Natural killer cell treated with Interleukin-12 subunit alpha and Interleukin-12 subunit beta and Interleukin-15 and Interleukin-18, amount 100 ng/mL, for 72 hours (primary cell): ENCODE measurements at places on chromosomes 5 and 9.

- no peak overlapping the region for H3K4me3 ChIP-seq
- DNase-seq = no peak
- H3K4me1 ChIP-seq = no peaks in the 10 kb centered on the region
- peaks cover 5% of the 10 kb centered on the region for H3K27me3 ChIP-seq
Measured at GRCh38 chr9:125399165-125399564, 137.5 kb downstream of the GAPVD1 start.

DNA sequence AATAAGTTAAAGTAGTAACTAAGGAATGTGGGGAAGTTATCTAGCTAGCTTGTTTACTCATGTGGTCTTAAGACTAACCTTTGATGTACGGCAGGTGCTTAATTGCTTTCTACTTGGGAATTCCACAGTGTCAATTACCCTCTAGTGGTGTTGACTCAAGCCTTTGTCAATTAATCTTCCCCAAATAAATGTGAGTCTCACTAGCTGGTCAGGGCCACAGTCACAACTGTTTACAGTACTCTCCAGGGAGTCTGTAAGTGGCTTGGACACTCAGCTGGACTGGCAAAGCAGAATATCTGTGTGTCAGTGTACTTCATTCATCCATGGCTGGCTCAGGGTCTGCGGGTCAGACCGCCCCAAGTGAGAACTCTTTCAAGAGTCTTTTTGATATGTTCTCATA, 30.8 kb downstream of the SMIM3 start:
- DNase-seq = no peak
- no peak overlapping the region for H3K4me3 ChIP-seq
- H3K36me3 ChIP-seq = peaks cover 1% of the 10 kb centered on the region
- peaks cover 2% of the 10 kb centered on the region for H3K27me3 ChIP-seq
- H3K4me1 ChIP-seq = no peaks in the 10 kb centered on the region
- H3K27ac ChIP-seq = no peak overlapping the region

GRCh38 chr9:88072831-88073375, 65.4 kb downstream of the SPATA31C2 start:
- H3K27ac ChIP-seq = no peak overlapping the region
- H3K4me3 ChIP-seq = no peak overlapping the region
- DNase-seq = no peak
- peaks cover 54% of the 10 kb centered on the region for H3K27me3 ChIP-seq
- peaks cover 14% of the 10 kb centered on the region for H3K4me1 ChIP-seq

- H3K27ac ChIP-seq = no peak overlapping the region
- no peak overlapping the region for H3K4me3 ChIP-seq
- no peak for DNase-seq
- no peaks in the 10 kb centered on the region for H3K27me3 ChIP-seq
- H3K36me3 ChIP-seq = no peaks in the 10 kb centered on the region
Measured at GRCh38 chr9:78746010-78746409, 449.1 kb downstream of the PSAT1 start.

DNA sequence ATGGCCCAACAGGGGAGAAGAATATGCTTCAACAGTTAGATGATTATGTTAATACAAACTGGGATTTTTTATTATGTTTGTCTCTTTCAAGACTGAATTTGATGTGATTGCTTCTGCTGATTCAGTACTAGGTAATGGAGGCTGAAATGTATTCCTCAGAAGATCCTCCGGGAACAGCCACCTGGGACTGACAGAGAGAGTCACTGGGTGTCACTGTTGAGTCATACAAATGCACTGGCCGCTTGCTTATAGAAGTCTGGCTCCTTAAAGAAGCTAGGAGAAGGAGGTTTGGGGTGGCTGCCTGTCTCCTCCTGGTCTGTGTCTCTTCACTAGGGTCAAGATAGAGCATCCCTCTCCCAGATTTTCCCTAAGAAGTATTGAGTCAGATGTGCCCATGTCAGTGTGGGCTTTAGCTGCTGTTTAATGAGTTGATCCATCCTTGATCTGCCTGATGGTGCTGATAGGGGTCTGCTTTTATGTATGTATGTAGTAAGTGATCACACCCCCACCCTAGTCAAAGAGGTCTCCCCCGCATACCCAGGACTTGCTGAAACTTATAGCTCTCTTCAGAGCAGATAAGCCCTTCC, 773.4 kb downstream of the BRINP1 start:
- no peak for DNase-seq
- no peak overlapping the region for H3K4me3 ChIP-seq
- H3K27me3 ChIP-seq = no peaks in the 10 kb centered on the region
- H3K4me1 ChIP-seq = no peaks in the 10 kb centered on the region
- H3K36me3 ChIP-seq = no peaks in the 10 kb centered on the region

DNA sequence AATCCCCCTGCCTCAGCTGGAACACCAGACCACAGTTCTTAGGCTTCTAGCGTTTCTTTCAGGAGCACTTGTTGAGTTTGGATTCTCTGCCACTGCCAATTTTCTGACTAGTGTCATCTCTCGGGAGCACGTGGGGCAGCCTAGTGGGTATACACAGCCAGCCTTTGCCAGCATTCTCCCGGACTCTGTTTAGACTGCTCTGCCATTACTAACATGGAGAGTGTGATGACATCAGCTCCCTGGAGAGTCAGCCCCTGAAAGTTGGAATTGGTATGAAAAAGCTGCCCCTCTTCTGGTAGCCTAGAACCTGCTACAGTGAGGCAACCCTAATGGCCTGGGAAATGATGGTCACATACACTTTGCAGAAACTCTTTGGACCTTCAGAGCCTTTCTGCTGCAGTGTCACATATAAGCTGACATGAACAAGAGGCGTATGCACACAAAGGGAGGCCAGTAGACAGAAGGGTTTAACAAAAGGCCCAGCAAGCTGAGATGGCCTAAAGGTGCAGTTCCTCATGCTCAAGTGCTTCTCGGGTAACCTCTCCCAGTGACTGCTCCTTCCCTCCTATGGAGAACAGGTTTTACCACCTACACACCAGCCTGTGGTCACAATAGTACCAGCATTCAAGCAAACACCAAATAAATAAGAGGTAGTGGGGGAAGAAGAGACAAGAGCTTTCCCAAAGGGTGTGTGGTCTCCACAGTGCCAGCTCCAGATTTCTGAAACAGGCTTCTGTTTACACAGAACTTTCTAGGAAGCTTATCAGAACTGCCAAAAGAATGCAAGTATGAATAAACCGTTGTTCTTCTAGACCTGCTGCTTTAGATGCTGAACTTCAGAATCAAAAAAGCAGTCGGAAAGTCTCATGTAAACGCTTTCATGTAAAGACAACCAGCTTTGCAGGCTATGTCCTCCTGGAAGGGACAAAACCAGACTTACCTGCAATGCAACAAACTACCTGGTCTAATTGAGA, 16.5 kb downstream of the SPACA9 start:
- H3K4me3 ChIP-seq = no peak overlapping the region
- H3K27ac ChIP-seq = no peak overlapping the region
- peaks cover 15% of the 10 kb centered on the region for H3K36me3 ChIP-seq
- H3K4me1 ChIP-seq = no peaks in the 10 kb centered on the region
- H3K27me3 ChIP-seq = no peaks in the 10 kb centered on the region
- no peak for DNase-seq

GRCh38 chr5:78907255-78907891, 77.7 kb downstream of the ARSB start:
- H3K36me3 ChIP-seq = no peaks in the 10 kb centered on the region

DNA sequence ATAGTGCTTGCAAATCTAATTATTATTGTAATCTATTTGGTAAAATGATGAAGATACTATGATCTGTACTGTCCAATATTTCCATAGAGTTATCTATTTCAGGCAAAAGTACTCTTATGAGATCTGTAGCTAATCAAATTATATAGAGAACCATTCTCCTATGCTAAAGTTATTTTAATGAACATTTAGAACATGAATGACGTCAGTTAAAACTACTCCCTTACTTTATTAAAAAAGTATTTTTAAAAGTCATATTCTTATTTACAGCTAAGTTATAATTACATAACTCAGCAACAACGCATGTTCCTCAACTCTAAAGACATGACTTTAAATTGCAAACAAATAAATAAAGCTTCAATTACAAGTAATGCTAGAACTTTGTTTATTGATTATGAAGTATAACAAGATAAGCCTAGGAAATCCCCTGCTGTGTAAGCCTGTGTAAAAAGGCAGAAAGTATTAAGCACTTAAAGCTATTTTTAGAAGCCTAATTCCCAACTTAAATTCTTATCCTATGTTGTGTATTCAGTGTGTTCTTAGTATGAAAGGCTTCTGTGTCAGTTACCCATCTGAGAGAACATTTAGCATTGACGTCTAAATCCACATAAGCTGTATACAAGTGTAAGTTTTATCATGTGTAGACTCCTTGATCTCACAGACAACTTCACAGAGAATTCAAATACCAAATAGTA, 285.7 kb downstream of the HCN1 start:
- H3K4me1 ChIP-seq = no peaks in the 10 kb centered on the region
- DNase-seq = no peak
- H3K27ac ChIP-seq = no peak overlapping the region
- H3K36me3 ChIP-seq = no peaks in the 10 kb centered on the region

GRCh38 chr9:22469928-22470544, 23.4 kb downstream of the DMRTA1 start:
- no peak overlapping the region for H3K4me3 ChIP-seq
- H3K27ac ChIP-seq = no peak overlapping the region
- H3K36me3 ChIP-seq = no peaks in the 10 kb centered on the region
- DNase-seq = no peak

- H3K27me3 ChIP-seq = no peaks in the 10 kb centered on the region
- DNase-seq = no peak
- peak overlapping the region; percentile 44 for H3K27ac ChIP-seq
- no peak overlapping the region for H3K4me3 ChIP-seq
Measured at GRCh38 chr9:124222918-124223720, 34.6 kb upstream of the NEK6 start.

DNA sequence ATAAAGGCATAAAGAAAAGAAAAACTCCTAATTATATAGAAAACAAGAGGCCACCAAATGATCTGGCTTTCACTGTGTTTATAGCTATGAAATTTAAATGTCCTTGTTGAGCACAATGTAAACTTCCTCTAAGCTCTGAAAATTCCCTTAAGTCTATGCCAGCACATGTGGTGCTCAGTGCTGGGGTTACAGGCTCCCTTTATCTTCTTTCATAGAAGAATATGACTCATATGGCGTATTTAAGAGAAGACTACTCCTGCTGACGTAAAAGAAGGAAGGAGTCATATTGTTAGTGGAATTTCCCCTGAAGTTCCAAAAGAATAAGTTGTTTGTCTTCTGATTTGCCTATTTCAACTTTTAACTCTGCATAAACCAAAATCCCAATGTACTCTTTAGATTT, 30.4 kb downstream of the RNF145 start:
- DNase-seq = no peak
- peak overlapping the region; percentile 96 for H3K27ac ChIP-seq
- peaks cover 49% of the 10 kb centered on the region for H3K4me1 ChIP-seq
